ENCODE measurements at places on chromosomes 7 and 10.

GRCh38 chr10:10043083-10043482 lies 974.6 kb upstream of the CELF2 start:
- DNase-seq: no peak

DNA sequence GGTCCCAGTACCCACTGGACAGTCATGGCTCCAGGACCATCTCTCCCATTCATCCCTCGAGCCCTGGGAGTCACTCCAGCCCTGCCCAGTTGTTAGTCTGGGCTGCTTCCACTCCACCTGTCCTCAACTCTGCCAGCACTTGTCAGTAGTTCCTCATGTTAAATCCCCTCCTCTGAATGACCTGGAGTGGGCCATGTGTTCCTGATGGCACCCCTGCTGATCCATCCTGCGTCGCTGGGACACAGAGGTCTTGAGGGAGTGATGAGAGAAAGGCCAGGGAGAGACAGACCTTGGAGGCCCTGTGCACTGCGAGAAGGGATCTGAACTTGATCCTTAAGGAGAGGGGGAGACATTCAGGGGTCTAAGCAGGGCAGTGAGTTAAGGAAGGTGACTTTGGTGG lies 174.9 kb downstream of the GRID1 start:
- no peak for DNase-seq

DNA sequence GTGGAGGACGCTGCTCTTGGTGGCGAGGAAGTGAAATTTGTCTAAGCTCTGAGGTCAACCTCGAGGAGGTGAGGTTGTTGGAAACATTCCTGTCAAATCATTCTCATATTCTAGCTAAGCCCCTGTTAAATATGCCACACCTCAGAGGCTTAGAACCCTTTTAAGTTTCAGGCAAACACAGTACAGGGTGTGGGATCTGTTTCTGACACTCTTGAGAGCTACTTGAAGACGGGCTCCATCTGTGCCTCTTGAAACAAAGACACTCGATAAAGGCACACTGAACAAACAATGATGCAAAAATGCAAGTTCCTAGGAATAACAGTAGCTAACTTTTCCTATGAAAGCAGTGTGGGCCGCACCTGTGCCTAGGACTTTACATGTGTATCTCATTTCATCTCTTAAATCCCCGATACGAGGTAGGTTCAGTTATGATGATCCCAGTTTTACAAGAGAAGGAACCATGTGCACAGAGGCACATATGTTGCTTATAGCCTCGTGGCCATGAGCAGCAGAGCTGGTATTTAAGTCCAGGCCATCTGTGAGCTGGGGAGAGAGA lies 299.2 kb downstream of the CCDC3 start:
- DNase-seq: no peak

DNA sequence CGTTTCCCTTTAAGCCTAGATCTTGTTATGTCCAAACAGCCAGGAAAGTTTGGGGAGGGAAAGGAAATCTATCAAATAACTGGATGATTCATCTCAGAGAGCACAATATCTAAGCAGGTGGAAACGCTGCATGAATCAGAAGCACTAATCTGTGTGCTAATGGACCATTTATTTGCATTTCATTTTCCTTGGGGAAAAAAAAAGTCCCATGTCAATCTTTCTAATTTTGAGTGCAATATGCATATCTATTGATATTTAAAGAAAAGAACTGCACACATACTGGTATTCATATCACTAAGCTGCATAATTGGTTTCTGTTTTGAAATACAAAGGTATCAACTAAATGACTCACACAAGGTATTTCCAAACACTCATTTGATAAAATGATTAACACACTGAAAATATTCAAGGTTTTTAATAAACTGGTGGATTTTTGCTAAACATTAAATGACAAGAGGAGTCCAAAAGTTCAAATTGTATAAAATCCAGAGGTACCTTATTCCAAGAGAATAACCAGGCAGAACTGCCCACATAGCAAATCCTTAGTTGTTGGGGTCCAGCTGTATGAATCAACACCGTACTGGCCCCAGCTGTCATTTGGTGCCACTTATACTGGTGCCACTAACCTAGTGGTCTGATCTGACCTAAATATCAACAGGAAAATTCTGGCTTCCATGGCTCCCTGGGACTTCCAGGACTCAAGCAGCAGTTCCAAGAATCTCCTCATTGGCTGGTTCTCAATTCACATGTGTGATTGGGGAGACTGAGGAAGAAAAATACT lies 122.2 kb upstream of the SP4 start:
- no peak for DNase-seq

- DNase-seq: no peak
Measured at GRCh38 chr10:130720235-130720634, 584.0 kb downstream of the GLRX3 start.

DNA sequence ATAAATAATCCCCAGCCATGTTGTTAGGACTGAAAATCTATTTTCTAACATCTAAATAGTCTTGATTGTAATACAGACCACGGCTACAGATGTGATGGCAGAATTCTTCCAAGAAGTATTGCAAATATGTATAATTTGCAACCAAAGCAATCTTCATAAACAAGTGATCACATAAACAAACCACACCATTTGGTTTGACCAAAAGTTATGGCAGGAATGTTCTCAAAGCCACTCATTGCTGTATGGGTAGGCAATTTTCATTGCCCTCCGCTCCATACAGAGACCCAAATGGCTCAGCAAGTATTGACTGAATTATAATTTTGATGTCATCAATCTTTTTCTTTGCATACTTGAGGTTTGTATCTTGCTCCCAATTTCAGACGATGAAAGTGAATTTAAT lies 19.0 kb upstream of the RHOBTB1 start:
- DNase-seq: no peak

DNA sequence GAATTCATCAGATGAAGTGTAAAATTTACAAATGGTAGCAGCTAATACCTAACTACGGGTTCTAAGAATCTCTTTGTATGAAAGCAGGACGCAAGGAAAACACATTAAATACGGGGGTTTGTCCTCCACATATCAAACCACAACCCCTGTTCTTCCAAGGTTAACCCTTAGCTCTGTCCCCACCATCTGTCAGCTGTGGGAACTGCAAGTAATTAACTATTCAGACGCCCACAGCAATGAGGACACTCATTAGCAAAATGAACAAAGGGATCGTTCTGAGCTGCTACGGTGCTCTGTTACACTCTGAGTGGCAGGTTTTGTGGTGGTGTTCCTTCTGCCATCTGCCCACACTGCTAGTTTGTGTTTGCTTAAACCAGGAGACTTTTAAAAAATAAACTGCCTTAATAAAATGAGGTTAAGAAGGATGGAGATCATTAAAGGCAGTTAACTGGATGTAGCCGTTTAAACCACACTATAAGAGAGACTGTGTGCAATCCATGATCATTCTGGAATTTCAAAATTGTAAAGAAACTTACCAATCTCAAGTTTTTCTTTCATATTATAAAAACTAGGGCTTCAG lies 51.4 kb downstream of the C10orf67 start:
- no peak for DNase-seq

GRCh38 chr7:41003611-41003940 lies 699.3 kb downstream of the INHBA start:
- DNase-seq: no peak

GRCh38 chr10:117476281-117476680 lies 66.3 kb upstream of the EMX2 start:
- no peak for DNase-seq

DNA sequence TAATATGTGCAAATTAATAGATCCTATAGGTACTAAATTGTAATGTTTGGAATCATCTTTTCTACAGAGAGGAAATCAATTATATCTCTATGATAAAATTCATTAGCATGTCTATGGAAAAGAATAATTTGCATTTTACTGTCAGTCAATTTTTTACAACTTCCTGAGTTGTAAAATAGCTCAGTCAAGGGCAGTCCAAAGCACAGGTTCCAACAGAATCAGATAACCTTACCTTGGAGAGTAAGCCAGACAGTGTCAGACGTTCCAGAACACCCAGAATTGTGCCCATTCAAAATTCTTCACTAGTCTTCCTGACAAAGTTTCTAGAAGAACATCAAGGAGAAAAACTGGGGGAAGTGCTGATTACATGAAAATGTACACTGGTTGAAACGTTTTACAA lies 31.1 kb upstream of the IMMP2L start:
- DNase-seq: no peak

- DNase-seq: no peak
Measured at GRCh38 chr7:47948141-47948790, at the start of gene PKD1L1. PKD1L1 (minus strand) TSS chr7:47948466; CDS start chr7:47948440, 26 bp downstream.

DNA sequence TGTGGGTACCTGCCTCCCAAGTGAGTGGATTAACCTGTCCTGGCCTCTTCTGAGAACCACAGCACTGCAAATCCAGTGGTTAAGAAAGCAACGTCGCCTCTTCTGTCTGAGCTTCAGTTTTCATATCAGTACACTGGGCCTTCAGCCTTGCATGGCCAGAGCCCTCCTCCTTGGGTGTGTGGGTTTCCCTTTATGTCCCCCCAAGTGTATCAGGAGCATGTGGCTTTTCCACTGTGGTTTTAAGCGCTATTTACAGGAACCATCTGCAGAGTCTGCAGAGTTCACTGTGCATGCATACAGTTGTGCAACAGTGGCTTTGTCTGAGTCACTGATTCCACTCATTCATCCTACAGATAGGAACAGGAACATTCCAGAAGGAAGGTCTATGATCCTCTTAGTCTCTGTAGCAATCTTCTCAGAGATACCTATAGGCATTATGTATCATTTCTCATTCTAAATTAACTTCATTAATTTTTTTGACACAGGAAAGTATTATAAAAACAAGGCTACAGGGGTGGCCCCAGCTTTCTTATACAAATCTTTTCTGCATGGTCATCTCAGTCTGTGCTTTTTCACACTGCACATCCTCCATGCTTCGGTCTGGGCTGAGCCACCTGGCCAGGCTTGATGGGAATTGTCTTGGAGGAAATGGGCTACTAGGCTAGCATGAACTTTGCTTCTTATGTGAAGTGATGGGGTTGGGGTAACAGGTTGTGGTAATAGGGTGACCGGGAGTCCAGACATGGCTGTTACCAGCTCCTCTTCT lies 17.1 kb downstream of the MBL2 start:
- no peak for DNase-seq

DNA sequence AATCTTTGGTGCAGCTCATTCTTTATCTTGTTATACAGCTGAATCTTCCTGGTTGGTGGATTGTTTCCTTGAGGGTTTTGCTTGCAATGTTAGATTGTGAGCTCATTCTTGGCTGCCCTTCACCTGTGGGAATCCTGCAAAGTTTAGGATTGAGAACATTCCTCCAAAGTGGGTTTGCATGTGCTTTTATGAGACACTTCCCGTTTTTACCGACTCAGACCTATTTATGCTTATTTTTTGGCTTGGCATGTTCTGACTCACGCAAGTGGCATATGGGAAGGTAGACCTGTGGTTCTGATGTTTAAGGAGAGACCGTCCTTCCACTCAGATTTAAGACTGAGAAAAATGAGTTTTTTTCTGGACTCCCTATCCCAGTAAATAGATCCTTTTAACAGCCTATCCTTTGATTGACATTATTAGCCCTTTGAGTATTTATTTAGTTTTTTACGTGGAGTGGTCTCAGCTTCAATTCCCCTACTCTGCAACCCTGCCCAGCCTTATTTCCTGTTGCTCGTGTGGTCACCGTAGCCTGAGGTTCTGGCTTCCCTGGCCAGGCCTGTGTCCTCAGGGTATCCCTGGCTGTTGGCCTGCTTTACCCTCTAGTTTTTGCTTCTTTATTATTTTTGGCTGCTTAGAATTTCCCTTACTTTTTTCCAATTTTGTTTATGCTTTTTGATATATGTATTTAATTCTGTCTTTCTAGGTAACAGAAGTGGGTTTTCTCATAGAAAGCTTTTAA lies 13.4 kb upstream of the PRF1 start:
- no peak for DNase-seq

- no peak for DNase-seq
Measured at GRCh38 chr7:39985398-39985918, 35.4 kb downstream of the CDK13 start.

- no peak for DNase-seq
Measured at GRCh38 chr7:70188901-70189650, 590.8 kb downstream of the AUTS2 start.

- no peak for DNase-seq
Measured at GRCh38 chr7:99201027-99201426, 6.9 kb downstream of the KPNA7 start.

- no peak for DNase-seq
Measured at GRCh38 chr10:3893901-3894563, 109.0 kb upstream of the KLF6 start.

DNA sequence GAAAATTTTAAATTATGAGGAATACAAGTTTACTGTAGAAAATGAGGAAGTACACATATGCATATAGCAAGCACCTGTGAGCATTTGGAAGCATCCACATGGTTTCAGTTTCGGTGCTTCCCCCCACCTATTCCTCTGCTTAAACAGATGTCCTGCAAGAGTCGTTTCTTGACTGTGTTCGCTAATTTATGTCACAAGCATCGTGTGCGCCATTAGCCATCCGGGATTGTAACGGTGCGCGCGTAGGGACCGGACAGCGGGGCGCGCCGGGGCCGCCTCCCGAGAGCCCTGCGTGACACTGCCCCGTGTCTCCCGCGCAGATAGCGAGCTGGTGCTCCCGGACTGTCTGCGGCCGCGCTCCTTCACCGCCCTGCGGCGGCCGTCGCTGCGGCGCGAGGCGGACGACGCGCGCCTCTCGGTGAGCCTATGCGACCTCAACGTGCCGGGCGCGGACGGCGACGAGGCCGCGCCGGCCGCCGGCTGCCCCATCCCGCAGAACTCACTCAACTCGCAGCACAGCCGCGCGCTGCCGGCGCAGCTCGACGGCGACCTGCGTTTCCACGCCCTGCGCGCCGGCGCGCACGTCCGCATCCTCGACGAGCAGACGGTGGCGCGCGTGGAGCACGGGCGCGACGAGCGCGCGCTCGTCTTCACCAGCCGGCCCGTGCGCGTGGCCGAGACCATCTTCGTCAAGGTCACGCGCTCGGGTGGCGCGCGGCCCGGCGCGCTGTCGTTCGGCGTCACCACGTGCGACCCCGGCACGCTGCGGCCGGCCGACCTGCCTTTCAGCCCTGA lies 90.9 kb downstream of the NEURL1 start:
- peak; percentile 66 for DNase-seq

DNA sequence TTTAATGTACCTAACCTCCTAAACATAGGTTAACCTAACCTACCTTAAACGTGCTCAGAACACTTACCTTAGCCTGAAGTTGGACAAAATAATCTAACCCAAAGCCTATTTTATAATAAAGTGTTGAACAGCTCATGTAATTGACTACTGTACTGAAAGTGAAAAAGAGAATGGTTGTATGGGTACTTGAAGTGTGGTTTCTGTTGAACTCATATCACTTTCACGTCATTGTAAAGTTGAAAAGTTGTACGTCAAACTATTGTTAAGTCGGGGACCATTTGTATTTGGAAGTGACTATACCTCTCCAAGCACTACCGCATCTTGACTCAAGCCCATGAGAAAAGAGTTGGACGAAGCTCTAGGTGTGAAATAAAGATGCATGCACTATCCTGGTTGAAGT lies 37.9 kb upstream of the ASAH2 start:
- DNase-seq: no peak

GRCh38 chr10:50362547-50363125 lies 111.3 kb upstream of the ASAH2 start:
- no peak for DNase-seq

Data from activated CD4-positive, CD25-positive, alpha-beta regulatory T cell treated with anti-CD3 and anti-CD28 coated beads, Interleukin-2, amount 50 U/mL, for 72 hours (primary cell).